SJSA1 (cell line): ENCODE measurements at places on chromosomes 5 and 9. TPM values are rescaled to one million over a fixed set of nuclear protein-coding genes. Genes with fewer than 3 reads are reported as not detected.

DNA sequence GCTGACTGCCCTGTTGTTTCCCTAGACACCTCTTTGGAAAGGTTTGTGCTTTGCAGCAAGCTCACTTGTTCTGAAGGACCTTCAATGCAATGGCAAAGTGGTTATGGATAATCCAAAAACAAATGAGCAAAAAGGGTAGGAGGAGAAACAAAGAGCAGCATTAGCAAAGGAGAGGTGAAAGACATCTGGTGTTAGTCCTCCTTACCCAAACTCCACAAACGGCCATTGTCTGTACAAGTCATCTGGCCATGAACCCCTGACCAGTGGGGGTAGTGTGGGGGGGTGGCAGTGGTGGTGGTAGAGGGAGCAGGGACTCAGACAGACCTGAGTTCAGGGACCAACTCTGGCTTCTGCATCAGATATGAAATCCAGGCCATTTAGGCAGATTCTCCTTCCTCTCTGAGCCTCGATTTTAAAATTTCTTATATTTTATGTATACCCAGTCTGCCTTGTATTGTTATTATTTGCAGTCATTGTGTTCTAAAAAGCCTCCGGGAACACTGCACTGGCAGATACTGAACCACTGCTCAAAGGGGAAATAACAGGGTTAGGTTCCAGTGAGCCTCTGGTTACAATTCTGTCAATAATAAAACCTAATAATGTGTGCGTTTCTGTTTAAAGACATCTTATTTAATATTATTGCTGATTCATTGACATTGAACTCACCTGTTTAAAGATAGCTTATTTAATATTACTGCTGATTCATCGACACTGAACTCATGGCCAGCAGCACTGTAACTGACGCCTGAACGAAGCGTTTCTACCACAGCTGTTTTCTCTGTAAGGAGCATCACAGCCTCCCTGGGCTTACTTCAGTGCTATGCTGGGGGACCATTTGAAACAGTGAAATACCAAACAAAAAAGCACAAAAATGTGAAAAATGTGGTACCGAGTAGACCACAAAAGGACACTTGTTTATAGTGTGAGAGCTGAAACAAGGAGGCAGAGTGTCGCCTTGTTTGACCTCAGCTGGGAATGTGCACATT is 156.0 kb downstream of the SEC61B start:
- DNase-seq = peak; percentile 65

- no peak for DNase-seq
Observed at GRCh38 chr5:179294131-179294780, 51.0 kb downstream of the ADAMTS2 start.

DNA sequence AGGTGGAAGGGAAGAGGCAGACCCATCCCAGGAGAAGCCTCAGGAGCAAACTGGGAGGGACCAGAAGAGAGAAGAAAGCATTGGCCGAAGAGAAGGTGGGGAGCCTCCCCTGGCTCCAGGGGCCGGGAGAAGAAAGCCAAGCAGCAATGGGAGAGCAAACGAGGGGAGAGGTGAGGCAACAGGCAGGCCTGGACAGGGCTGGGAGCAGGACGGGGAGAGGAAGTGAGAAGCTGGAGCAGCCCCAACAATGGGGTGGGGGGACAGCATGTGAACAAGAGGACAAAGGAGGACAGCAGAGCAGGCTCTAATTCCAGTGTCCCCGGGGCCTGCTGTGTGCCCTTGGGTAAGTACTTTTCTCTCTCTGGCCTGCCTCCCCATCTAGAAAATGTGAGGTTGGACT is 115.3 kb downstream of the PSD2 start:
- DNase-seq = no peak

DNA sequence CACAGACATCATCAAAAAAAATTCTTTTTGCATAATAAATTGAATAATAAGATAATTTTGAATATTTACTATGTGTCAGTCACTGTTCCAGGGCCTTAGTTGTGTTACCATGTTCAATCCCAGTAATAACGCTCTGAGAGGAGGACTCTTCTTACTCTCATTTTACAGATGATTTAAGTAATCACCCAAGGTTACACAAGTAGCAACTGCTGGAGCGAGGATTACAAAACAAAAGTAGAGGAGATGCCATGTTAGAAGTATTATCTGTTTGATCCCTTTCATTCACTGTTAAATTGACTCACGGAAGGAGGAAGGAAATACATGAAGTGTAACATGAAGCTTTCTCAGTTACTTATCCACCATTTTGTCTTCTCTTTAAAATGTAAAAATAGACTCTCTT is 412.8 kb downstream of the NFIB start:
- DNase-seq = no peak

- no peak for DNase-seq
Observed at GRCh38 chr9:19935422-19935821, 146.6 kb upstream of the SLC24A2 start.

HAPLN1 gene
- total RNA-seq = 1.2 and 3.3 TPM in 2 replicates

SEMA4D gene
- total RNA-seq = 0.03 and 0.37 TPM in 2 replicates

CATSPER3 gene
- total RNA-seq = 0.08 and 1.3 TPM in 2 replicates
